ENCODE measurements at places on chromosomes 6 and 20. TPM values are rescaled to one million over a fixed set of nuclear protein-coding genes. Genes with fewer than 3 reads are reported as not detected.

The ZBP1 gene
- total RNA-seq, result 2.7 TPM

The AURKA gene
- total RNA-seq, result 25.6 TPM

The ANGPT4 gene
- 0.05 TPM for total RNA-seq

The SYNE1 gene
- 11.6 TPM for total RNA-seq

The ENPP3 gene
- total RNA-seq, result 11.5 TPM

The HLA-DRB5 gene
- total RNA-seq, result 26.7 TPM

The VTA1 gene
- total RNA-seq, result 46.3 TPM

The POU3F2 gene
- not detected for total RNA-seq

The TCF21 gene
- total RNA-seq, result 5.1 TPM

DNA sequence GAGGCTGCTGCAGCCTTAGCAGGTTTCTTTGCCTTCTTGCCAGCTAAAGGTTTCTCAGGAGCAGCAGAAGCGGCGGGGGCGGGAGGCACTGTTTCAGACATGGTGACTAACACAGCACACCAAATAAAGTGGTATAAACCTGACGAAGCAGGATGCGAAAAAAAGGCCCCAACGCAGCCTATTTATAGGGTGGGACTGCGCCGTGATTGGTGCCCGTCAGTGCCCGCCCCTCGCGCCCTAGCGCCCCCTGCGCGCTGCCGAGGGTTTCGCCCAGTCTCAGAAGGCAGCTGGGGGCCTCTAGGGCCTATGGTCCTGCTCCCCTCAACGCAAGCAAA, 55.0 kb downstream of the TRIM38 start:
- H3K4me3 ChIP-seq, result no peak overlapping the region
- H3K4me1 ChIP-seq, result no peaks in the 10 kb centered on the region
- H3K27ac ChIP-seq, result peak overlapping the region; percentile 20

DNA sequence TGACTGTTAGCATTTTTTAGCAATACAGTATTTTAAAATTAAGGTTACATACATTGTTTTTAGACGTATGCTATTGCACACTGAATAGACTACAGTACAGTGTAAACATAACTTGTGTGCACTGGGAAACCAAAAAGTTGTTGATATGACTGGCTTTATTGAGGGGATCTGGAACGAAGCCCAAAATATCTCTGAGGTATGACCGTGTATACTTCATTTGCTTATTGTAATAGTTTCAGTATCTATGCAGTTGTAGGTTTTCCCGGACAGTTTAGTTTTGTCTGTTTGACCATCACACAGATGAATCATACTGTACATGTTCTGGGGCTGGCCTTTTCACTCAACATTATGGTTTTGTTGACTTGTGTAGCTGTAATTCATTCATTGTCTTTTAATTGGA, 6.9 kb upstream of the ZBTB12 start:
- no peak for DNase-seq
- H3K4me1 ChIP-seq, result no peaks in the 10 kb centered on the region
- H3K27me3 ChIP-seq, result no peaks in the 10 kb centered on the region
- H3K27ac ChIP-seq, result no peak overlapping the region
- no peak overlapping the region for H3K4me3 ChIP-seq
- H3K36me3 ChIP-seq, result no peaks in the 10 kb centered on the region

DNA sequence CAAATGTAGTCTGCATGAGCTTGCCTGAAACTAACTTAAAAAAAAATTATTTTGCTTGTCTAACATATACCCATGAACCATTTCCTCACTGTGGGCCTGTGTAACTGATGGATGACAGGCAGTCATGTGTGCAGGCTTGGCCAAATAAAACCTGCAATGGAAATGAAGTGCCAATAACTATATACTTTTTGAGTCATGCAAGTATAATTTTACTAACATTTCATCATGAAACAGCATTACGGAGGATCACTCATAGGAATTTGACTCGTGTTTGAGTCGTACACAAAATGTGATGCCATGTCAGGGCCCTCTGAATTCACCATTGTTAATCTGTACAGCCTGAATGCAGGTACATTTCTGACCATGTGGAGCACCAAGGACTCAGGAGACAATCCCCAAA, 46.6 kb downstream of the HDDC2 start:
- no peak overlapping the region for H3K27ac ChIP-seq
- no peaks in the 10 kb centered on the region for H3K4me1 ChIP-seq
- H3K27me3 ChIP-seq, result no peaks in the 10 kb centered on the region
- H3K4me3 ChIP-seq, result no peak overlapping the region
- H3K36me3 ChIP-seq, result no peaks in the 10 kb centered on the region

DNA sequence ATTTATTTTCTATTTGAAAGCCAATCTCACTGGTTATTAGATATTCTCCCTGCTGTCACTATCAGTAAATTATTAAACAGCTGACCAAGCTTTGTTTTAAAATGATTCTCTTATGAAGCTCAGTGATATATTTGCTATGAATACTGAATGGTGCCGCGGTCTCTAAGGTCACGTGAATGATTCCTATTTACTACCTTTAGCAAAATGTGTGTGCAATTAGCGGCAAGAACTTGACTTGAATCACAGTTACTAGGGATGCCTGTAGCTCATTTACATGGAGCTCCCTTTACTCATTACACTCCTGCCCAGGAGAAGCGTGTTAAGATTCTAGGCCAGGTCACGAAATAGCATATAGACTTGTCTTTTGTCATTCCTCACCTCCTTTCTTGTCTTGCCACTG, 12.4 kb upstream of the PTPRT start:
- no peaks in the 10 kb centered on the region for H3K27me3 ChIP-seq
- no peak overlapping the region for H3K27ac ChIP-seq
- H3K4me1 ChIP-seq, result no peaks in the 10 kb centered on the region

GRCh38 chr20:11301699-11302098, 616.0 kb upstream of the BTBD3 start:
- no peak overlapping the region for H3K27ac ChIP-seq
- H3K27me3 ChIP-seq, result no peaks in the 10 kb centered on the region
- H3K4me1 ChIP-seq, result no peaks in the 10 kb centered on the region

GRCh38 chr6:37024656-37025337, 19.3 kb downstream of the FGD2 start:
- H3K27me3 ChIP-seq, result no peaks in the 10 kb centered on the region
- no peak overlapping the region for H3K4me3 ChIP-seq
- H3K4me1 ChIP-seq, result no peaks in the 10 kb centered on the region
- no peak overlapping the region for H3K27ac ChIP-seq

- no peak overlapping the region for H3K27ac ChIP-seq
- no peak overlapping the region for H3K4me3 ChIP-seq
- H3K27me3 ChIP-seq, result no peaks in the 10 kb centered on the region
- H3K4me1 ChIP-seq, result no peaks in the 10 kb centered on the region
- H3K36me3 ChIP-seq, result no peaks in the 10 kb centered on the region
Observed at GRCh38 chr6:110625883-110626282, 149.5 kb upstream of the SLC22A16 start.

DNA sequence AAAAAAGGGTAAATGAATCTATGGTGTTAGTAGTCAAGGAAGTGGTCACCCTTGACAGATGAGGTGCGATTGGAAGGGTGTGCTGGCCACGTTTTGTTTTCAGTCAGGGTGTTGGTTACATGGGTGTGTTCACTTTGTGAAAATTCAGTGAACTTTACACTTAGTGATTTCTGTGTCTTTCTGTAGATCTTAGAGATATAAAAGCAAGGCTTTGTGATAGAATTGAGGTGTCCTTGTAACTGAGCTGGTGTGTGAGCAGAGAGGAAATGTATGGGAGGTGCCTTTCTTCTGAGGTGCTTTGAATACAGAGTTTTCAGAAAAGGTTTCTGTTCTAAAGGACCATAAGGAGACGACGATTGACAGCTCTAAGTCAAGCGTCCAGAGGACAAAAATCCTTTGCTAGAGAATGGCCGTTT, 90.5 kb downstream of the SAMD3 start:
- DNase-seq, result peak; percentile 62
- H3K4me3 ChIP-seq, result no peak overlapping the region
- peak overlapping the region; percentile 68 for H3K27ac ChIP-seq
- peaks cover 4% of the 10 kb centered on the region for H3K4me1 ChIP-seq
- H3K27me3 ChIP-seq, result no peaks in the 10 kb centered on the region

GRCh38 chr6:169864148-169865020, 113.0 kb downstream of the ERMARD start:
- H3K27ac ChIP-seq, result no peak overlapping the region
- no peak overlapping the region for H3K4me3 ChIP-seq
- DNase-seq, result peak; percentile 53
- no peaks in the 10 kb centered on the region for H3K36me3 ChIP-seq
- no peaks in the 10 kb centered on the region for H3K4me1 ChIP-seq

DNA sequence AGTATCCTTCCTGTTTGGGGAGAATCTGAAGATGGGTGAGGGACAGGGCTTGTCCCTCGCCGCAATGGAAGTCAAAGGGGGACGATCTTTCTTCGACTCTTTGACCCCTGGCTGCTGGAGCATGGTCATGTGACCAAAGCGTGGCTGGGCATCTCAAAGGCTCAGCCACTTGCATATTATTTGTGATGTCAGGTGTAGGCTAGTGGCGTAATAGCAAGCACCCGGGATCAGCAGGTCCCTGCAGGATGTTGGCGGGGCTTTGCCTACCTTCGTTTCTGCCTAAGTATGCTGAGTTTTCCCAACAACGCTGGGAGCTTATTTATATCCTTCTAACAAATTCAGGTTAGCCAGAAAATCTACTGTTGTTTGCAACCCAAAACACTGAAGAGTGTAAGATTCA, 50.3 kb upstream of the IL20RA start:
- no peak overlapping the region for H3K4me3 ChIP-seq
- H3K4me1 ChIP-seq, result no peaks in the 10 kb centered on the region
- H3K27ac ChIP-seq, result no peak overlapping the region
- H3K27me3 ChIP-seq, result no peaks in the 10 kb centered on the region

DNA sequence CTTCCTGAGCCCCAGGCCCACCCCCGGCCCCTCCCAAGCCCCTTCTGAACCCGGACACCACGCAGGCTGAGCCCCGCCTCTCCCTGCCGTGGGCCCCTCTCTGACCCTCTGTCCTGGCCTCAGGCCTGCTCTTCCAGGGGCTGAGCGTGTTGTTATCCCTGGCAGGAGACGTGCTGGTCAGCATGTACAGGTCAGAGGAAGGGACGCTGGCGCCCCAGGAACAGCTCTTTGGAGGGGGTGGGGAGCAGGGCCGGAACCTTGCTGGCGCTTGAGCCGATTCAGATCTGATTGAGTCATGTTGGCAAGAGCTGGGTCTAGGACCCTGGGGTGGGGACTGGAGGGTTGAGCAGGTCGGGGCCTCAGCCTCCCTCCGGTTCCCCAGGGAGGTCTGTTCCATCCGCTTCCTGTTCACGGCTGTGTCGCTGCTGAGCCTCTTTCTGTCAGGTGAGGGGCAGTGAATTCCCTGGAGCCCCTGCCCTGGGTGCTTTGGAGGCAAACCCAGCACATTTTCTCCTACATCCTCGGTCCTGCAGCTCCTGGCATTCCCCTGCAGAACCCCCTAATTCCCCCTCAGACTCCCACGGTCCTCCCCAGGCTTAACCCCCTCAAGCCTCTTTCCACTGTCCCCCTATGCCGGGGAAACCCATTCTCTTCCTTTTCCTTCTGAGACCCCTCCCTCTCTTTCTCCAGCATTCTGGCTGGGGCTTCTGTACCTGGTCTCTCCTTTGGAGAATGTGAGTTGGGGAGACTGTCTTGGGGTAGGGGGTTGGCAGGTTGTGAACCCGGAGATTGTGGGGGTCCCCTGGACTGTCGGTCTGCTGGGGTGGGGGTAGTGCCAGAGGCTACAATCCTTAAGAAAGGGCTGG, 2.0 kb downstream of the SPAG4 start:
- peaks cover 12% of the 10 kb centered on the region for H3K4me1 ChIP-seq
- H3K27me3 ChIP-seq, result no peaks in the 10 kb centered on the region
- no peaks in the 10 kb centered on the region for H3K36me3 ChIP-seq
- peak overlapping the region; percentile 76 for H3K27ac ChIP-seq

- no peak for DNase-seq
- H3K4me1 ChIP-seq, result no peaks in the 10 kb centered on the region
- no peaks in the 10 kb centered on the region for H3K36me3 ChIP-seq
- H3K27me3 ChIP-seq, result no peaks in the 10 kb centered on the region
- no peak overlapping the region for H3K4me3 ChIP-seq
- no peak overlapping the region for H3K27ac ChIP-seq
Observed at GRCh38 chr6:87396595-87397392, 11.0 kb upstream of the CFAP206 start.

DNA sequence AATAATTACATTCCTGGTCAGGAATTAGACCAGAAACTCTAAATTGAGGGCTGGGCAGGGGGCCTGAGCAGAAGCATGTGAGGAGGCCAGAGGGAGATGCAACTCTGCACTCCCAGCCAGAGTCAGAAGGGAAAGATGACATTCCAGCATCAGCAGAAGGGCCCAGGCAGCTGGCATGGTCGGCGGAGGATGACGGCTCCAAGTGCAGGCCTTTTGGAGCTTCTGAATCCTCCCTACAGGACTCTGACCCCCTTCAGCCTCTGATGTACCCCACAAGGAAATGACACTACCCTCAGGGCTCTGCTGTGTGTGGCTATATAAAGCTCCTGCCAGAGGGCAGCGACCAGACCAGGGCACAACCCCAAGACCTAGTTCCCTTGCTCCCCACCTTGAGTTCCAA, 1.9 kb downstream of the LRFN2 start:
- no peak overlapping the region for H3K4me3 ChIP-seq
- no peaks in the 10 kb centered on the region for H3K4me1 ChIP-seq
- DNase-seq, result no peak
- H3K27ac ChIP-seq, result no peak overlapping the region
- H3K36me3 ChIP-seq, result no peaks in the 10 kb centered on the region

- no peak overlapping the region for H3K27ac ChIP-seq
- H3K4me1 ChIP-seq, result no peaks in the 10 kb centered on the region
- H3K4me3 ChIP-seq, result no peak overlapping the region
- no peaks in the 10 kb centered on the region for H3K27me3 ChIP-seq
Observed at GRCh38 chr6:75526502-75527127, 33.0 kb upstream of the FILIP1 start.

DNA sequence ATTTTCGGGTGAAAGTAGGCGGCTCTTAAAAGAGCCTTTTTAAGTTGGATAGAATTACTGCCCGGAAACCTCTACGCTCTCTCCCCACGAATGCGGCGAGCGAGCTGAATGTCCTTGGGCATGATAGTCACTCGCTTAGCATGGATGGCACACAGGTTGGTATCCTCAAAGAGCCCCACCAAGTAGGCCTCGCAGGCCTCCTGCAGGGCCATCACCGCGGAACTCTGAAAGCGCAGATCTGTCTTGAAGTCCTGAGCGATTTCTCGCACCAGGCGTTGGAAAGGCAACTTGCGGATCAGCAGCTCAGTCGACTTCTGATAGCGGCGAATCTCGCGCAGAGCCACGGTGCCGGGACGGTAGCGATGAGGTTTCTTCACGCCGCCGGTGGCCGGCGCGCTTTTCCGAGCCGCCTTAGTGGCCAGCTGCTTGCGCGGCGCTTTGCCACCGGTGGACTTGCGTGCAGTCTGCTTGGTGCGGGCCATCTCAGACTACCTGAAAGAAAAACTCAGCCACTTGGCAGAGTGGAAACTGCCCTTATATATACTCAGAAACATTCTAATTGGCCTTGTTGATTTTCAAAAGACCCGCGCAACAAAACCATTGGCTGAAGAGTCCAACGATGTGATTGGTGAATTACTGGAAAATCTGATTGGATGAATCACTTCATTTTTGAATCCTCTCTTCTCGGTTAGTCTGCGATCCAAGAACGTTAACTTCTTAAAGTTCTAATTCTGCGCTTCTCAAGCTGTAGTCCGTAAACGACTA, 93.9 kb upstream of the BTN3A2 start:
- H3K36me3 ChIP-seq, result no peaks in the 10 kb centered on the region
- no peaks in the 10 kb centered on the region for H3K27me3 ChIP-seq
- H3K27ac ChIP-seq, result peak overlapping the region; percentile 89
- peak; percentile 91 for DNase-seq
- H3K4me3 ChIP-seq, result peak overlapping the region; percentile 37

- H3K27ac ChIP-seq, result no peak overlapping the region
- H3K4me3 ChIP-seq, result no peak overlapping the region
- H3K4me1 ChIP-seq, result no peaks in the 10 kb centered on the region
- peaks cover 45% of the 10 kb centered on the region for H3K36me3 ChIP-seq
- DNase-seq, result no peak
Observed at GRCh38 chr20:25281541-25281991, 33.7 kb downstream of the PYGB start.

- H3K36me3 ChIP-seq, result no peaks in the 10 kb centered on the region
- no peak overlapping the region for H3K4me3 ChIP-seq
- DNase-seq, result no peak
- H3K27me3 ChIP-seq, result no peaks in the 10 kb centered on the region
- no peak overlapping the region for H3K27ac ChIP-seq
Observed at GRCh38 chr6:142187209-142187608, 40.1 kb downstream of the VTA1 start.
